ENCODE measurements at places on chromosomes 6 and 20. TPM values are rescaled to one million over a fixed set of nuclear protein-coding genes. Genes with fewer than 3 reads are reported as not detected.

- H3K4me1 ChIP-seq: no peaks in the 10 kb centered on the region
- no peak for DNase-seq
- H3K27me3 ChIP-seq: no peaks in the 10 kb centered on the region
- no peak overlapping the region for H3K27ac ChIP-seq
Observed at GRCh38 chr6:4587171-4587570, 189.0 kb upstream of the CDYL start.

GRCh38 chr6:11432713-11433450, 104.7 kb upstream of the TMEM170B start:
- no peak for DNase-seq
- H3K4me3 ChIP-seq: no peak overlapping the region
- no peaks in the 10 kb centered on the region for H3K36me3 ChIP-seq
- H3K27me3 ChIP-seq: no peaks in the 10 kb centered on the region
- no peak overlapping the region for H3K27ac ChIP-seq

GRCh38 chr20:58622671-58623578, 28.2 kb upstream of the STX16 start:
- no peaks in the 10 kb centered on the region for H3K36me3 ChIP-seq
- H3K4me3 ChIP-seq: no peak overlapping the region
- H3K27me3 ChIP-seq: no peaks in the 10 kb centered on the region
- DNase-seq: no peak
- no peak overlapping the region for H3K27ac ChIP-seq

GRCh38 chr6:13404892-13405254, 76.5 kb upstream of the TBC1D7 start:
- H3K4me3 ChIP-seq: no peak overlapping the region
- H3K4me1 ChIP-seq: peaks cover 4% of the 10 kb centered on the region
- no peak for DNase-seq

DNA sequence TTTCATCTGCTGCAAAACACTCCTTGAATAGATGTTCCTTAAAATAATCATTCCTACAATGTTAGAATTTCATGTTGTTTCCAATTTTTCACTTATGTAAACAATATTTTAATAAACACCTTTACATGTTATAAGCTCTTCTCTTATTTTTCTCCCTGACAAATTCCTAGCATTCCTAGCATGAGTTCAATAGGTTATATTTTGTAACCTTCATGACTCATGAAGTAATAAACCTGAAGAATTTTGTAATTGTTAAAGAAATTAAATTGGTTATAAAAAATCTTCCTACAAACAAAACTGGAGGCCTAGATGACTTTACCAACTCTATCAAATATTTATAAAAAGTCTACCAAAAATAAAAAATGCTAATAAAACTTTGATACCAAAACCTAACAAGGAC, 66.3 kb downstream of the NT5E start:
- no peaks in the 10 kb centered on the region for H3K27me3 ChIP-seq
- H3K27ac ChIP-seq: no peak overlapping the region
- H3K4me3 ChIP-seq: no peak overlapping the region
- no peaks in the 10 kb centered on the region for H3K36me3 ChIP-seq

DNA sequence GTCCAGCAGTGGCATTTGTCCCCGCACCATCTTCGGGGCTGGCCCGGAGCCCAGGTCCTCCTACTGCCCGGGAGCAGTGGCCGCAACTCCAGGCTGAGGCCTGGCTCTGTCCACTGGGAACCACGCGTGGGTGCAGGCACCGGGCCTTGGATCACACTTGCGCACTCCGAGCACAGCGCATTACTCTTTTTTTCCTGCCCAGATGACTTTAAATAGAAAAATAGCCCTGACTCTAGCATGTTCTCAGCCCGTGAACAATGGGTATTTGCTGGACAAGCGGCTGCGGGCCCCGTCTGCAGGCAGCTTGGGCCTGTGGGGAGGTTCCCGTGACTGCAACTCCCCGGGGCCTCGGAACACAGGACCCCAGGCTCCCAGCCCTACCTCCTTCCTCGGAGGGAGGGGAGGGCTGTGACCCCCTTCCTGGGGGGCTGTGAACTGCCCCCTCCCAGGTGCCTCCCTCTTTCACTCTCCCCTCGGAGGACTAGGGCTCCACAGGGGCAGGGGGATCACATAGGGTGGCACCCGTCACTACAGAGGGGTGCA, 162.2 kb downstream of the TBXT start:
- DNase-seq: no peak
- H3K27me3 ChIP-seq: no peaks in the 10 kb centered on the region
- H3K4me1 ChIP-seq: peaks cover 10% of the 10 kb centered on the region
- H3K36me3 ChIP-seq: no peaks in the 10 kb centered on the region

- H3K4me1 ChIP-seq: no peaks in the 10 kb centered on the region
- H3K4me3 ChIP-seq: no peak overlapping the region
- H3K36me3 ChIP-seq: no peaks in the 10 kb centered on the region
- DNase-seq: no peak
- H3K27me3 ChIP-seq: no peaks in the 10 kb centered on the region
Observed at GRCh38 chr6:144190593-144190992, 40.3 kb downstream of the STX11 start.

The KCTD20 gene
- 59.4 TPM for total RNA-seq

The FAM209B gene
- not detected for total RNA-seq

GRCh38 chr20:51022227-51022802, 592 bp downstream of the KCNG1 start:
- H3K4me3 ChIP-seq: peak overlapping the region; percentile 59
- H3K4me1 ChIP-seq: peaks cover 3% of the 10 kb centered on the region
- H3K36me3 ChIP-seq: no peaks in the 10 kb centered on the region
- no peak for DNase-seq
- peaks cover 40% of the 10 kb centered on the region for H3K27me3 ChIP-seq
- peak overlapping the region; percentile 32 for H3K27ac ChIP-seq

The PNPLA1 gene
- not detected for total RNA-seq

DNA sequence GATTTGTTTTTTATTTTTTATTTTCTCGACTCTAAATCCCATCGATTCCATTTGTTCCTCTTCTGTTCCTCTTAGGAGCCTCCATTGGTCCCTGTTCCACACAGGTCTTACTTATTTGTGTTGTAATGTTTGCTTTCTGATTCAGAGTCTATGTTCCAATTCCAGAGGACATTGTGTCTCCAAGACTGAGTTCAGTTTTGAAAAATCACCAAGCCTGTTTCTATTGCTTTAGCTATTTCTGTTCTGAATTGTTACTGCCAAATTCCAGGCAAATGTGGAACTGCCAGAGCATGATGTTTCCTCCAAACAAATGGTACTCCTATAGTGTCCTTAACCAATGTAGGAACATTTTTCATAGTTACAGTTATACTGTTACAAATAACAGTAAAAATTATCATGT, 270.9 kb upstream of the SPTLC3 start:
- H3K4me3 ChIP-seq: no peak overlapping the region
- DNase-seq: no peak
- H3K27ac ChIP-seq: no peak overlapping the region
- no peaks in the 10 kb centered on the region for H3K27me3 ChIP-seq
- H3K36me3 ChIP-seq: no peaks in the 10 kb centered on the region
- H3K4me1 ChIP-seq: no peaks in the 10 kb centered on the region

The RIN2 gene
- total RNA-seq: 104 TPM

The HLA-DOA gene
- 2.1 TPM for total RNA-seq

The WFDC2 gene
- total RNA-seq: not detected

DNA sequence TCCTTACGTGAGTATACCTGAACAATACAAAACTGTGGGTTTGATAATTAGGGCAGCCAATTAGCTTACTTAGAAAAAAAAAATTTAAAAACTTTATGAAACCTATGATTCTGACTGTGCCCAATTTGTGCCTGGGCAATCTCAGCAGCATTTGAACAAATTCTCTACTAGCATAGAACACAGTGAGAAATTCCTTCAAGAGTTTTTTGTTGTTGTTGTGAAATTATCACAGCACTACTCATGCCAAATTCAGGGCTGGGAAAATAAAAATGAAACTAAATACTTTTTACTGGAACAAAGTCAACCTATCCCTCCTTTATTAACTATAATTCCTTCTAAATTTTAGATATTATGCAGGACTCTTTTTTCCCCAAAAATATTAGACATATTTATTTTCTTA, 42.9 kb downstream of the POU3F2 start:
- H3K27me3 ChIP-seq: no peaks in the 10 kb centered on the region
- H3K27ac ChIP-seq: no peak overlapping the region
- DNase-seq: no peak
- H3K4me1 ChIP-seq: no peaks in the 10 kb centered on the region

- no peaks in the 10 kb centered on the region for H3K36me3 ChIP-seq
- H3K4me1 ChIP-seq: no peaks in the 10 kb centered on the region
- H3K27me3 ChIP-seq: no peaks in the 10 kb centered on the region
- H3K4me3 ChIP-seq: no peak overlapping the region
Observed at GRCh38 chr6:82687855-82688254, 324.2 kb downstream of the TPBG start.

The NSFL1C gene
- total RNA-seq: 49.5 TPM

The CUL7 gene
- total RNA-seq: 19.3 TPM

The OR2J3 gene
- total RNA-seq: not detected
